ENCODE measurements at places on chromosomes 6 and 20.

DNA sequence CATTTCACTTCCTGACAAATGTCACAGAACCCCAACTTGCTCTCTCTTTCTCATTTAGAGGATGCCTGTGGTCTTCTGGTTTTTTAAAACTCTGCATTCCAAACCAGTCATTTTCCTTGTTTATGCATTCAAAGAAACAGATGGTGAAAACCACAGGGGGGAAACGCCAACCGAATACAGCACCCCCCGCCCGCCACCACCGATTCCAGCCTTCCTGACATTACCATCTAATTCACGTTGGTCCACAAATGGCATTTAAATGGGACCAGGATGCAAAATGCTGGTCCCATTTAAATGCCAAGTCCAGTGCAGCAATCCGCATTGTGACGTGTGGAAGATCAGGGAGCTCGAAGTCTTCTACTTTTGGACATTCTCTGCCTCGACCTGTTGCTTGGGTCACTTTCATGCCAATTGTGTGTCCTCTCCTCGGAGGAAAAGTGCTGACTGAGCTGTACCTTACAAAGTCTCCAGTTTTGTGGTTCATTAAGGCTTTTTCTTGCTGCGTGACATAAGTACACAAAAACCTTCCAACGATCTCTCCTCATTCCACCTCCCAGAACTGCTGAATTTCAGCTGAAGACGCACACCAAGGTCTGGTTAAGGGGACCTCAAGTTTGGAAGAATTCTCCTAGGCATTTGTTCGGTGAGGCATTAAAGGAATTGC, 35.8 kb downstream of the NEDD9 start:
- DNase-seq = no peak

DNA sequence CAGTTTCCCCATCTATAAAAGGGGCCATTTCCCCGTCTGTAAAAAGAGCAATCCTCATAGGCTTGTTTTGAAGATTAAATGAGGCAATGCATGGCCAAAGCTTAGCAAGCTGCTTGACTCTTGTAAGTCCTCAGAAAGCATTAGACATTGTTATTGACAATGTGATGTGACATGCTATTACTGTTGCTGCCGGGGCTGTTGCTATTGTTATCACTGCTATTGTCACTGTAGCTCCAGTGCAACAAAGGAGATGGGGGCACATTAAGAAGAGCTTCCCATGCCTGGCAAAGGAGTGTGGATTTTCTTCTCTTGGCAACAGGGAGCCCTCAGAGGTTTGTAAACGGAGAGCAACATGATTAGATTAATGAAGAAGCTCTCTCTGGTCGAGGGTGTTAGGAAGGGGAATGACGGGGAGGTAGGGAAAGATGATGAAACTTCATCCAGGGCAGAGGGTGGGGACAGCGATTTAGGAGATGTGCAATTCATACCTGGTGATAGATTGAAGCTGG, 33.1 kb upstream of the FAM83D start:
- DNase-seq = no peak

- no peak for DNase-seq
Observed at GRCh38 chr6:74585753-74586152, 620.1 kb downstream of the COL12A1 start.

- no peak for DNase-seq
Observed at GRCh38 chr6:146944809-146945208, 259.4 kb upstream of the STXBP5 start.

DNA sequence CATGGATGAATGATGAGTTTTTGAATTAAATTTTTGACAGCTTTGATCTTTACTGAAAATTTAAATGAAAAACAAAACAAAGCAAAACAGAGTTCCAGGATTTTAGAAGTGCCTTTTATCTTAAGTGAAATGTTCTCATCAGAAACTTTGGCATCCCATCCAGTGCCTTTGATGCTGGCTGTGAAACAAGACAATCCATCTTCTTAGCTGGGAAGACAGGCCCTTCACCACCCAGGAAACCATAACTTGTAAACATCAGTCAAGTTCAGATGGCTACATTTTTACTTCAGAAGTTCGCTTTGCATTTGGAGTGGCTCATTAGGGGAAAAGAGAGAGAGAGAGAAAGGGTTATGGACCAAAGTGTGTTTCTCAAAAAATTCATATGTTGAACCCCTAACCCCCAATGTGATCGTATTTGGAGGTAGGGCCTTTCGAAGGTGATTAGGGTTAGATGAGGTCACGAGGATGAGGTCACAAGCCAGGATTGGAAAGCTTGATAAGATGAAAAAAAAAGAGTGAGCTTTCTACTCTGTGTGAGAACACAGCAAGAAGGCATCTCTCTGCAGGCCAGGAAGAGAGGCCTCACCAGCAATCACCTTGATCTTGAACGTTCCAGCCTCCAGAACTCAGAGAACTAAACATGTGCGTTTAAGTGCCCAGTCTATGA, 366.5 kb downstream of the PRKN start:
- no peak for DNase-seq

GRCh38 chr6:128676456-128676855, 156.1 kb upstream of the PTPRK start:
- no peak for DNase-seq

DNA sequence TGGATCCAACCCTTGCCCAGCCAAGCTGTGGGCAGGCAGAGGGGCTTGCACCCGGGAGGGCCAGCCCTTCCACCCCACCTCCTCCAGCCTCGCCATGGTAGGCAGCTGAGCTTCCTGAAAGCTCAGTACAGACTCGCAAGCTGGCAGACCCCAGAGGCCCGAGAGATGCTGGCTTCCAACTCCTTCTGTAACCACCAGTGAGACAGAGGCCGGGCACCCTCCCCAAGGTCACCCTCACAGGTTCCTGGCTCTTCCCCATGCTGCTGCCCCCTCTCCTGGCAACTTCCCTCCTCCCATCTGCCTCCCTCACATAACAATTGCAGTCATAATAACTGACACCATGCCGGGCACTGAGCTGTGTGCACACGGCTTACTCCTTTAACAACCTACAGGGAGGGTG, 26.2 kb upstream of the NOL4L start:
- DNase-seq = no peak

- no peak for DNase-seq
Observed at GRCh38 chr20:24504331-24505285, 35.2 kb downstream of the SYNDIG1 start.

DNA sequence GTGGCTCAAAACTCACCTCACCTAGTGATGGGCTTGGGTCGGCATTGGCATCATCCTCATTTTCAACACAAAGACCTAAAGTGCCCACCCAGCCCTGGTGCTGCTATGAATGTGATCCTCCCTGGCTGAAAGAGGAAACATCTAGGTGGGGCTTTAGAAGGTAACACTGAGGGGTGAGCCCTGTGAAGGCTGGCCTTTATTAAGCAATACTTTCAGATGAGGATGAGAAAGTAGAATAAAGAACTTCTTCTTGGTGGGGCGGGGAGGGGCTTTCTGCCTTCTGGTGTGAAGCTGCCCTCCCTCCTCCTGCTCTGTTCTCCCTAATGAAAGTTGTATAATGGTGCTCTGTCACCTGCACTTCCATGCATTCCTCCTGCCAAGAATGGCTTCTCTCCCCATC, 133.0 kb upstream of the TRAF3IP2 start:
- DNase-seq = no peak

DNA sequence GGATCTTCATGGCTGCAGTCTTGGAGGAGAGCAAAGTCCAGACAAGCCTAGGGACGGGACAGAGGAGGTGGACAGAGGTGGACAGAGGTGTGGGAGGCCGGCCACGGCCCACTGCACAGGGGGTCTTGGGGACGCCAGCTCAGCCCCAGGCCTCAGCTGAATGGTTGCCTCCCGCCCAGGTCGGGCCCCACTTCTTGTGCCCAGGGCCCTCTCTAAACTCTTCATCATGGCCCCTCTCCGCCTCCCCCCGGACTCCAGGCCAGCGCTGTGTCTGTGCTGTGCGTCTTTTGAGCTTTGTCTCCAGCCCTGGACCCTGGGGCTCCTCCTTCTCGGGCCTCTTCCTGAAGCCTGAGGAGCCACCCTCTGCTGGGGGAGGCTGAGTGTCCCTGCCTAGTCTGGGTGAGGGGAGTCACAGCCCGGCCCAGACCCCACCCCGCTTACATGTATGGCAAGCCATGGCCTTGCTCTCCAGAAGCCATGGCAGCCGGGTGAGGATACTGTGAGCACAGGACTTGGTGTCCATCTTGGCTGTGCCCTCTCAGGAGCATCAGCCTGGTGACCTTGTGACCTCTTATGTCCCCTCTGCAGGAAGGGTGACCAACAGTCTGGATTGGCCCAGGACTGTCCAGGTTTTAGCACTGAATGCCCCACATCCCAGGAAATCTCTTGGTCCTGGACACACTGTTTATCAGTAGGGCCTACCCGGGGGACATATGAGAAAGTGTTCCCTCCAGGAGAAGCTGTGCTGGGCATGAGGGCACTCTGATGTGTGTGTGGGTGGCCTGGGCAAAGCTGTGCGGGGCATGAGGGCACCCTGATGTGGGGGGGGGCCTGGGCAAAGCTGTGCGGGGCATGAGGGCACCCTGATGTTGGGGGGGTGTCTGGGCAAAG, 9.4 kb upstream of the NPBWR2 start:
- no peak for DNase-seq

- no peak for DNase-seq
Observed at GRCh38 chr6:3915076-3915791, 66.1 kb downstream of the FAM50B start.

DNA sequence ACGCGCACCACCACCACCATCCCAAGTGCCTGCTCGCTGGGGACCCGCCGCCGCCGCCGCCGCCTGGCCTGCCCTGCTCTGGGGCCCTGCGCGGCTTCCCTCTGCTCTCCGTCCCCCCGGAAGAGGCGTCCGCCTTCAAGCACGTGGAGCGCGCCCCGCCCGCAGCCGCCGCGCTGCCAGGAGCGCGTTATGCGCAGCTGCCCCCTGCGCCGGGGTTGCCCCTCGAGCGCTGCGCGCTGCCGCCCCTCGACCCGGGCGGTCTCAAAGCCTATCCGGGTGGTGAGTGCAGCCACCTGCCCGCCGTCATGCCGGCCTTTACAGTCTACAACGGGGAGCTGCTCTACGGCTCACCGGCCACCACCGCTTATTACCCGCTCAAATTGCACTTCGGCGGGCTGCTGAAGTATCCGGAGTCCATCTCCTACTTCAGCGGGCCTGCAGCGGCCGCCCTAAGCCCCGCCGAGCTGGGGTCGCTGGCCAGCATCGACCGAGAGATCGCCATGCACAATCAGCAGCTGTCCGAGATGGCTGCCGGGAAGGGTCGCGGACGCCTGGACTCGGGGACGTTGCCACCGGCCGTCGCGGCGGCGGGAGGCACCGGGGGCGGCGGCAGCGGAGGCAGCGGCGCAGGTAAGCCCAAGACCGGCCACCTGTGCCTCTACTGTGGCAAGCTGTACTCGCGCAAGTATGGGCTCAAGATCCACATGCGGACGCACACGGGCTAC, 7.2 kb downstream of the PRDM13 start:
- peak; percentile 49 for DNase-seq

DNA sequence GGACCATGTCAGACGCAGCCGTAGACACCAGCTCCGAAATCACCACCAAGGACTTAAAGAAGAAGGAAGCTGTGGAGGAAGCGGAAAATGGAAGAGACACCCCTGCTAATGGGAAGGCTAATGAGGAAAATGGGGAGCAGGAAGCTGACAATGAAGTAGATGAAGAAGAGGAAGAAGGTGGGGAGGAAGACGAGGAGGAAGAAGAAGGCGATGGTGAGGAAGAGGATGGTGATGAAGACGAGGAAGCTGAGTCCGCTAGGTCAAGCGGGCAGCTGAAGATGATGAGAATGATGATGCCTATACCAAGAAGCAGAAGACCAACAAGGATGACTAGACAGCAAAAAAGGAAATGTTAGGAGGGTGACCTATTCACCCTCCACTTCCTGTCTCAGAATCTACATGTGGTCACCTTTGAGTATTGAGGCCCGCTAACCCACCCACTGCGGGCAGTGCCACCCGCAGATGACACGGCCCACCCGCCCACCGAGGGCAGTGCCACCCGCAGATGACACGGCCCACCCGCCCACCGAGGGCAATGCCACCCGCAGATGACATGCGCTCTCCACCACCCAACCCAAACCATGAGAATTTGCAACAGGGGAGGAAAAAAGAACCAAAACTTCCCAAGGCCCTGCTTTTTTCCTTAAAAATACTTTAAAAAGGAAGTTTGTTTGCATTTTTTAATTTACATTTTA, 43.3 kb downstream of the MGME1 start:
- no peak for DNase-seq

DNA sequence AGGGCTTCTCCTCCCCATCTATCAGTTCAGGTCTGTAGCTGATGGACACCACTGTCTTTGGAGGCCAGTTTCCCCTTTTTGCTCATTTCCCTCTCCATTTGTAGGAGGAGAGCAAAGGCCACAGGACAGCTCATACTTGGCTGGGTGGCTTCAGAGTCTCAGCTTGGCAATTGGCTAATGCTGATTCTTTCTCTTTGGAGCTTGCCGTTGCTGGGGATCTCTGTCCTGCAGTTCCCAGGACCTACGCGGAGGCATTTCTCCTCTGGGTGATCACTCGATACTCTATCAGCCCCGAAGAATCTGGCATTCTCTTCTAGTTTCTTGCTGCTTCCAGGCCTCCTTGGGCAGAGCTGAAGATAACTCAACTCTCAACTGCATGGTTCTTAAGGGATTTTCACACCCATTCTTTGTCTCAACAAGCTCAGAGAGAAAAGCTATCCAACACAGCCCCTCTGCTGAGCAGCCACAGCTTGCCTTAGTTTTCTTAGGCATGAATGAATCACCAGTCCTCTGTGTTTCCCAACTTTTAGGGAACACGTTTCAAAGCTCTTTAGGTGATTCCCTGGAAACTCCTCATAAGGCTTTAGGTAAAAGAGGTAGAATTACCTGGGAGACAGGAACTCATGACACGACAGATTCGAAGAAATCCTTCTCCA, 19.2 kb upstream of the SSR1 start:
- DNase-seq = no peak

DNA sequence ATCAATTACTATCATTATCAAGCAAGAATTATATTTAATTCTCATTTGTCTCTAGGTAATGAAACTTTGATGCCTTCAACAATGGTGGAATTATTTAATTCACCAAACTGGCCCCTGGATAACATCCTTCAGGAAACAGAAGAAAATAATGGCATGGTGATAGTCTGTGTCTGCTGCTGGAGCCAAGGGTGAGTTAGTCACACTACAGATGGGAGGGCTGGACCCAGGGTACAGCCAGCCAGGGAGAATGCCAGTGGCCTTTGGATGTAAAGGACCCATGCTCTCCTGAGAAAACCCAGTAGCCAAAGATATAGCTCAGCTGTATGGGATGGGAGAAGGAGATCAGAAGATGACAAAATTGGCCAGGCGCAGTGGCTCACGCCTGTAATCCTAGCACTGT, 60.0 kb upstream of the CNKSR3 start:
- DNase-seq = no peak

DNA sequence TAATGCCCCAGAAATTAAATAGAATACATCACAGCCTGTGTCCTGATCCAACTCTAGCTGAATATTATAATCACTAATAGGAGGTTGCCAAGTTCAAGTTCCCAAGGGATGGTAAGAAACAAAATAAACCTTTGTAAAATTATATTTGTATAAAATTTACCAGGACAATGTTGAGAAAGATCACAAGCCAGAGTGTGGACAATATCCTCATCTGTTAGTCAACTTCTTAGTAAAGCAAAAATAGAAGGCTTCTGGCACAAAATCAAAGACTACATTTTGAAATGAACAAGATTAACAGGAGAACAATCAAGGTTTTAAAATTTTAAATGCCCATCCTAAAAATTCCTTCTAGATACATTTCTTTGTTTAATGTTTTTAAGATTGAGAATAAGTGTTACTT, 290.4 kb upstream of the HSF2 start:
- no peak for DNase-seq

GRCh38 chr6:30691208-30691847, 544 bp upstream of the NRM start:
- no peak for DNase-seq
